ENCODE measurements at places on chromosomes 16 and 17.
A peak's percentile ranks its signal among the peaks of the same experiment; 100 is the strongest.

- DNase-seq, result no peak
These were observed at the start of gene HSD17B2 for GRCh38 chr16:82034981-82035612. Gene HSD17B2 (plus strand): TSS chr16:82035253. CDS start chr16:82035425, 172 bp downstream.

DNA sequence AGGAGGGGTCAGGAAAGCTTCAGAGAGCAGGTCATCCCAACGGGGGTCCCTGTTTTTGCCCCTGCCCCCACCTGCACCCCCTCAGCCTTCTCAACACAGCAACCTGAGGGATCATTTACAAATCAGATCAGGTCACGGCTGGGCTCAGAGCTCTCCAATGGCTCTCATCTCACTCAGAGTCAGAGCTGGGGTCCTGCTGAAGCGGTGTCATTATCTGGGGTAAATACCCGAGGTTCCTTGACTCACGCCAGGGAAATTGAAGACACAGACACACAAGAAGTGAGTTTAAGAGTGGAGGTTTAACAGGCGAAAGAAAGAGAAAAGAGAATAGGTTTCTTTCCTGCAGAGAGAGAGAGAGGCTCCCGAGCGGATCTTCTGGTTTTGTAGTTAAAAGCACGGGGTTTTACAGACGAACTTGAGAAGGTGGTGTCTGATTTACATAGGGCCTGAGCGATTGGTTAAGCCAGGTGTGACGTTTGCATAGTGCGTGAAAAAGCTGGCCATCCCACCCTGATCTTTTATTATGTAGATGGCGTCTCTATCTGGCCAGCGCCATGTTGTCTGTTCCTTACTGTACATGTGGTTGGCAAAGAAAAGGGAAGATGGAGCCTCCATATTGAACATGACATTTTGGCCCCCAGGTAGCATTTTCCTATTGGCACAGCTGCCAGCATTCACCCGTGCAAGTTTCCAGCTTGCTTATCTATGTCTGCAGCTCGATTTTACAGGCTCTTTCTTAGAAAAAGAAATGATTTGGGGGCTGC lies 51.4 kb downstream of the WSB1 start:
- no peak for DNase-seq

- no peak for DNase-seq
These were observed 1296.2 kb downstream of the CDH8 start for GRCh38 chr16:60739737-60740683.

GRCh38 chr16:87324411-87325275 lies 7.5 kb upstream of the C16orf95 start:
- DNase-seq, result peak; percentile 12

DNA sequence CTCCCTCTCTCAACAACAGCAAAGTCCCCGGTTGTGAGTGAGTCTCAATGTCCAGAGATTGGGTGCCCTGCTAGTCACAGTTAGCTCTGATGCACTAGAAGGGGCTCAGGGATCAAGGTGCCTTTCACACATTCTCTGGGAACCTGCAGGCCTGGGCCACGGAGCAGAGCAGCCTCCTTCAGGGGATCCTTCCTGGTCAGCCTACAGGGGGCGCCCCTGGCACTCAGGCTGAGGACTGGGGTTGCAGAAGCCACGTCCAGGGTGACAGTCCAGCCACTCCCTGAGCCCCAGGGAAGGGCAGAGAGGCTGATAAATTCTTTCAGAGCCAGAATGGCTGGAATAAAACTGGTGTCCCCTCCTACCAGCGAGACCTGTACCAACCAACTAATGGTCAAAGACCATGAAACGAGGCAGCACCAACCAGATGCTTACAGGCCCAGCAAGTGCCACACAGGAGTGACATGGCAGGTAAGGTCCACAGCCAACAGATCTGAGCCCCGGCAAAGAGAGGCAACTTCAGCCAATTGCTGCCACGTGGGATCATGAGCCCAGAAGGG lies 43.5 kb downstream of the ST3GAL2 start:
- DNase-seq, result peak; percentile 21

DNA sequence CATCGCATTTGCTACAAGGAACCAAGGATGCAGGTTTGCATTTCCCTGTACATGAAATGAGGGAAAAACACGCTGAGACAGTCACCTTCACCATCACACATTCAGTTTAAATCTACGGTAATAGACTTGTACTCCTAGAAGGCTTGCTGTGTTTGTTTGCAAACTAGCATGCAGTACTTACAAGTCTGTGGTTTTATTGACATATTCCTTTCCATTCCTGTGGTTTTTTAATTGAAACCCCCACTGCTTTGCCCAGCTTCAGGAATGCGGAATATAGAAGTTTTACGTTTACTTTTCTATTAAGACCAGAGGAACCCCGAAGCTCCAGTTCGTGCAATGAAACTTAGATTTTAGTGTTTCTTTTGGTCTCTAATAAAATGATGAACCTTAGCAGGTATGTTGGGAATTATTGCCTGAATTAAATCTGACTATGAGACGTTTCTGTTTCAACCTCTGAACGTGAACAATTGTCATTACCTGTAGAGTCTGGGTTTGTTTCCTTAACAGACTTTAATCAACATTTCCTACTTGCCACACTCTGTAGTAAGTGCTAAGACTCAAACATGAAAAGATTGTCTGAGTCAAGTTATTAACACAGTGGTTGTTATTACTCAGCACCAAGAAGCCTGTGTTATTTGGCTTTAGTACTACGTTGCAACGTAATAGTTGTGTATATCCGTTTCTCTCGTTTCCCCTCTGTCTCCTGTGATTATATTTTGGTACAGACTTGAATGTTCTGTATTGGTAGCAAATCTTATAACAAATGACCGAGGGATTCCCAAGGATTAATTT lies 793.3 kb upstream of the GOT2 start:
- DNase-seq, result no peak

GRCh38 chr16:85180047-85180826 lies 68.0 kb upstream of the CIBAR2 start:
- DNase-seq, result no peak

DNA sequence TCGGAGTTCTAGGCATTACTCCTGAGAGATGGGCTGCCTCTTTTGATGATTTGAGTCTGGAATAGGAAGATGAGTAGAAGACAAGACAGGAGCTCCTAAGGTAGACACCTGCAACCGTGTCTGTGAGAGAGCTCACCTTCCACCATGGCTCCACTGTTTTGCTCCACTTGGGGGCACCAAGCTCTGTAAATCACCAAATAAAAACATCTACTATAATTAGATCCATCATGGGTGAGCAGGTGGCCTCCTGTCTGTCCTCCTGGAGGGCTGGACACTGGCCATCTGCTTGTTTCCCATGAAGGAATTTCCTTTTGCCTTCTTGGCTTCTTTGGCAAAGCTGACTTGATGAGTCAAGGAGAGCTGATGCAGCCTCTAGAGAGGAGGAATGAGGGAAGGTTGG lies 179.0 kb downstream of the HAPSTR1 start:
- DNase-seq, result no peak

DNA sequence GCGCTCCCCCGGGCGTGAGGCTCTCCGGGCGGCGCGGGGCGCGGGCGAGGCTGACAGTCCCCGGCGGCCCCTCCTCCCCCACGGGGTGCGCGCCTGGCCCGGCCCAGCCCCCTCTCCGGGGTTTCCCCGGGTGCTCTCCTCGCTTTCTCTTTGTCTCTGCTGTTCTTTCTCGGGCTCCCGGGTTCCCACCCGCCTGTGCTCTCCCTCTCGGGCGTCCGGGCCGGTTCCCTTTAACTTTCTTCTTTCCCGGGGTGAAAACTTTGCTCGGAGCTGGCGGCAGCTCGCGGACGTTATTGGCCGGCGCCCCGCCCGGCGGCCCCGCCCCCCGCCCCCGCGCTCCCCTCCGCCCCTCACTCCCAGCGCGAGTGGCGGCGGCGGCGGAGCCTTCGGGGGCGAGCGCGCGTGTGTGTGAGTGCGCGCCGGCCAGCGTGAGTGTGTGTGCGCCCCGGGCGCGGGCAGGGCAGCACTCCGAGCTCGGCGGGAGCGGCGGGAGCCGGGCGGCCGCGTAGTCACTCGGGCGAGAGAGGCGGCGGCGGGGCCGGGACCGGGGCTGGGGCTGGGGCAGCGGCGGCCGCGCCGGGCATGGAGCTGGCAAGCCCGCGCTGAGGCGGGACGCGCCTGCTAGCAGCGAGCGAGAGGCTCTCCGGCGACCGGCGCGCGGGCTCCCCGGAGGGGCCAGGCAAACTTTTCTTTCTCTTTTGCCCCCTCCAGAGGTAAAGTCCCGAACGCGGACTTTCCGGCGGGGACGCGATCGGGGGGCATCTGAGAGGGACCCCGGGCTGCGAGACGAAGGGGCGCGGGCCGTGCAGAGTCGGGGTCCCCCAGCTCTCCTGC lies at the start of gene NTN1:
Gene NTN1, plus strand, starts transcription at position 353 of the 834 bp plus-strand sequence. CDS start 864 bp downstream, outside the sequence.
- peak; percentile 27 for DNase-seq

DNA sequence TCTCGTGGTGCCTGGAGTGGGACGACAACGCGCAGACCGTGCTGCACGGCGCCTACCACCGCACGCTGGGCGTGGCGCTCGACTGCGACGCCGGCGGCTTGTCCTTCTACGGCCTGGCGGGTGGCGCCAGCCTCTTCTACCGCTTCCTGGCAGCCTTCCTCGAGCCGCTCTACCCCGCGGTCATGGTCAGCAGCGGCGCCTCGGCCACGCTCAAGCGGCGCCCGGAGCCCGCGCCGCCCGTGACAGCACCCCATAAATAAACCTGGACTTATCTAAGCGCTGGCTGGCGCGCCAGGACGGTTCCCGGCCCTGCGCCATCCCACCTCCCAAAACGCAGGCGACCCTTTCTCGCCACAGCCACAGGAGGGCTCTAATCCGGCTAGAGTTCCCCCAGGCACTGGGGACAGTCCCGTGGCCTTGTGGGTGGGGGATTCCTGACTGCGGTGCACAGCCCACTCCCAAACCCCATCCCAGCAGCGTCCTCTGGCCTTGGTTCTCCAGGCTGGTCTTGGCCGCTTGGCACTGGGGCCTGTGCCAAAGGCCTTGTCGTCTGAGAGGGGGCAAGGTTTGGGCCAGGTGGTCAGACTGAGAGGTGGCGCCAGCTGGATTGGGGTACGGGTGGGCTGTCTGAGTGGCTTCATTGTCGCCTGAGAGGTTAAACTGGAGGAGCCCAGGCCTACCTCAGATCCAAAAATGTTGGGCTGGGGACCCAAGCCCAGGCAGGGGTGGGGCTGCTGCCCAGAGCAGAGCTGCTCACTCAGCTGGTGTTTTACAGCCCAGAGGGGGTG lies 10.1 kb upstream of the SLC16A5 start:
- DNase-seq, result no peak

DNA sequence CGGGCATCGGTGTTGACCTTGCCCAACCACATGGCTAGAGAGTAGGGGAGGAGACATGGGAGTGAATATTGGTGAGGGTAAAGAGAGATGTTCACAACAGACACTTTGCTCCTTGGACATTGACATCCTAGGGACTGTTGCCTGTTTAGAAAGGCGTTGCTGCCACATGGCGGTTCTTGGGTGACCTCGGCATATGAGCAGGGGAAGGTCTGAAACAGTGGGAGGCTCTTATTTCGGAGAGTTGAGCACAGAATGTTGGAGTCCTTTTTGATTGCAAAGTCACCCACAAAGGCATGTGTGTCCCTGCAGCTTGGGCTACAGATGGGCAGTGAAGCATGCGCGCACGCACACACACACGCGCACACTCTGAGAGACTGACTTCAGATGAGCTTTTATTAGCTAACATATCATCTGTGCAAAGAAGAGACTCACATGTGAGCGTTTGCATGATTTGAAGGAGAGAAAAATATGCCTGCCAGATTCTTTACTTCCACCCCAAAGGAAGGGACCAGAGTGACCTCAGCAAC lies 104.4 kb downstream of the SHISA9 start:
- DNase-seq, result no peak

- DNase-seq, result peak; percentile 60
These were observed 164.0 kb downstream of the LAT start for GRCh38 chr16:29148867-29149272.

- DNase-seq, result peak; percentile 11
These were observed 722 bp upstream of the SLC38A10 start for GRCh38 chr17:81295676-81296381.

DNA sequence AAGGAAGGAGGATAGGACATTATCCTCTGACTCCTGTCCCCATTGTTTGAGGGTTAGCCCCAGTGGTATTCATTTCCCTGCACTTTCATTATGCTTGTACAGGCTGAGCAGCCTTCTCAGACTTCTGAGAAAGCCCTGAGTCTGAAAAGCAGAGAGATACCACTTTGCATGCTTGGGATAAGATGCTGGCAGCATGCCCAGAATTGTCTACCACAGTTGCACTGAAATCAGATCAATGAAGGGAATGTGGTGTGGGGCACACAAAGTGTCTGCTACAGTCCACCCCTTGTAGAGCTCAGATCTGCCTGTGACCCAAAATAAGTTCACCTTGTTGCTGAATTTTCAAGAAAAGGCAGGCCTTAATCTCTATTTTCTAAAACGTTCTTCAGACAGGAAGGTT lies 160.6 kb downstream of the CCT6B start:
- DNase-seq, result no peak

- no peak for DNase-seq
These were observed 34.6 kb downstream of the KANSL1 start for GRCh38 chr17:46158323-46159296.

GRCh38 chr16:57984443-57985203 lies 13.7 kb upstream of the CNGB1 start:
- peak; percentile 90 for DNase-seq

GRCh38 chr17:38693700-38694329 lies 11.3 kb upstream of the MLLT6 start:
- no peak for DNase-seq

GRCh38 chr16:52976539-52977167 lies 76.0 kb downstream of the CHD9NB start:
- no peak for DNase-seq

DNA sequence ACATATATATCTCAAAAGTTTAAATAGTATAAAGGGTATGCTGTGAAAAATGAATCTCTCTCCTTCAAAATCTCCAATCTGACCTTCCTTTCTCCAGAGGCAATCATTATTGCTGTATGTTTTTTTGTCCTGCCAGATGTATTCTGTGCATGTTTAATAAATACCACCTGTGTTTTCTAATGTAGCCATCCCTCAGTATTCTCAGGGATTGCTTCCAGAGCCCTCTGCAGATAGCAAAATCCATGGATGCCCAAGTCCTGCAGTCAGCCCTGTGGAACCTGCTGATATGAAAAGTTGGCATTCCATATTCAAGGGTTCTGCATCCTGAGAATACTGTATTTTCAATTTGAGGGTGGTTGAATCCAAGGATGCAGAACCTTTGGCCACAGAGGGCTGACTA lies 42.9 kb downstream of the BPTF start:
- no peak for DNase-seq

DNA sequence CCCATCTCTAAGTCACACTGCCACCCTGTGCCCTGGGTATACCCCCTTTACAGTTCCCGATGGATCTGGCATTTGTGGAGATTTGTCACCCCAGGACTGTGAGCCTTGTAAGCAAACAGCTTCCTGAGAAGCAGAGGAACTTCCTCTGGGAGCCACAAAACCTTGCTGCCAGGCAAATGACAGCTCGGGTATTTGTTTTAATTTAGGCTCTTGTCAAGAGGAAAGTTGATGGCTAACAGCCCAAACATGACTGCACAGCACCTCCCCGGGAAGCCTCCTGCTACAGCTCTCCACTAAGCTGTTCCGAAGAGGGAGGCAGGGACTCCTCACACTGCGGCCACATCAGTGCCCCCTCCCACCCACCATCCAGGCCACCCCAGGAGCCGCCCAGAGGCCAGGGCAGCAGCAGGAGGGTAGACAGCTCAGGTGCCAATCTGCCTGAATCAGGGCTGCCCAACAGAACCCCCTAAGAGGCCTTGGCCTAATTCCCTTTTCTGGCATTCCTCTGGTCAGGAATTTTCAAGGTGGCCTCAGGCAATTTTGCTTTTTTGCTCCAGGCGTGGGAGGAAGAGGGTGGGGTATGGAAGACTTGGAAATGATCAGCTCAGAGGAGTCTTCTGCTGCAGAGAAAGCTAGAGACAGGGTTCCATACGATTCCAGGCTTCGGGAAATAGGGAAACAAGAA lies 2.6 kb downstream of the ABR start:
- no peak for DNase-seq
